Type B pancreatic cell (in vitro differentiated cells): ENCODE measurements at places on chromosomes 16 and 17. TPM values are rescaled to one million over a fixed set of nuclear protein-coding genes. Genes with fewer than 3 reads are reported as not detected.

Gene BCKDK
- 38.5 and 44.5 TPM in 2 replicates for total RNA-seq

Gene CA5A
- 0.70 TPM in 1 of 2 replicates, not detected in the other for total RNA-seq

Gene KIF18B
- 14.8 and 49.3 TPM in 2 replicates for total RNA-seq

Gene RAPGEFL1
- 9.9 and 18.6 TPM in 2 replicates for total RNA-seq

Gene SNTB2
- total RNA-seq, result 20.9 and 22.2 TPM in 2 replicates

Gene UTS2R
- total RNA-seq, result 0.21 and 0.97 TPM in 2 replicates

Gene CSH1
- not detected in 2 replicates for total RNA-seq

DNA sequence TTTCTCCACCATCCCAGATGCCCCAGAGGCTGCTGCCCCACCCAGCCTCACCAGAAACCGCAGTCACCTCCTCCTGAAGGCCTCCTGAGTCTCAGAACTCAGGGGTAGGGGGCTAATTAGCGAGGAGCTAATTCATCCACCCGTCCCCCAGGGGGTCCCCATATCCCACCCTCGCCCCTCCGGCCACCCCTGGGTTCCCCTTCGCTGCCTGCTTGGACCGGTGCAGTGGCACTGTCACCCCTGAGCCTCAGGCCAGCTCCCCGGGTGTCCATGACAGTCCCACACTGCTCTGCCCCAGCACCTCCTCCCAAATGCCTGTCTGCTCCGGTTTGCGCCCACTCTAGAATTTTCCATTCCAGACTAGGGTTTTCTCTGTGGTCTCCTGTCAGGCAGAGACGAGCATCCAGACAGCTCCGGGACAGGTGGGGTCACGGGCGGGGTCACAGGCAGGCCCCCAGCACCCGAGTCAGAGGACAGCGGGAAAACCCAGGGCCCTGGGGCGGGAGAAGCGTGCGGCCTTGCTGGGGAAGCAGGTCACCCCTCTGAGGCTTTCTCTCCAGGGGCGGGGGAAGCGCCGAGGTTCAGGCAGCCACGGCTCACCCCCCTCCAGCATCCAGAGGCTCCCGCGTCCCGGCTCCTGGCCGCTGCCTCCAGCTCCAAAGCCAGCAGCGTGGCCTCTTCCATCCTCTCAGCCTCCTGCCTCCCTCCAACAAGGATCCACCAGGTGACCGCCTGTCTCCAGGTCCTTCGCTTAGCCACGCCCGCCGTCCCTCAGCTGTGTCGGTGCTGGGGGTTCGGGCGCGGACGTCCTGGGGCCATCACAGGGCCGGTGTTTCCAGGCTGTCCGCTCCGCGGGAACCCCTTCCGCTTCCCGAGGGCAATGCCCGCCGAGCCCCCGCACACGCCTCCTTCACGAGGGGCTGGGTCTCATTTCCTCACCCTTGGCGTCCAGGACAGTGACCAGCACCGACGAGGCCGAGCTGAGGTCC, 3.1 kb upstream of the PERCC1 start:
- DNase-seq, result no peak

GRCh38 chr16:65312071-65312470, 190.2 kb upstream of the CDH11 start:
- no peak for DNase-seq
